Brain (organoid and tissue), 16 donors: ENCODE measurements at places on chromosomes 6 and 20. TPM values are rescaled to one million over a fixed set of nuclear protein-coding genes. Genes with fewer than 3 reads are reported as not detected.

Gene SPATA25
- 0.83 TPM for polyA plus RNA-seq

Gene SEL1L2
- polyA plus RNA-seq, result not detected

DNA sequence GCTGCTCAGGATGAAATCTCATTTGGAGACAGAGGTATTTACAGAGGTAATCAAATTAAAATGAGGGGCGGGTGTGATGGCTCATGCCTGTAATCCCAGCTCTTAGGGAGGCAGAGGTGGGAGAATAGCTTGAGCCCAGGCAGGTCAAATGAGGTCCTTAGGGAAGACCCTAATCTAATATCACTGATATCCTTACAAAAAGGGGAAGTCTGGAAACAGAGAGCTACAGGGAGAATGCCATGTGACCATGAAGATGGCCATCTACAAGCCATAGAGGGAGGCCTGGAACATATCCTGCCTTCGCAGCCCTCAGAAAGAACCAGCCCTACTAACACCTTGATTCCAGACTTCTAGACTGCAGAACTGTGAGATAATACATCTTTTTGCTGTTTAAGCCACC lies 8.3 kb downstream of the MTCL3 start:
- no peak for DNase-seq

DNA sequence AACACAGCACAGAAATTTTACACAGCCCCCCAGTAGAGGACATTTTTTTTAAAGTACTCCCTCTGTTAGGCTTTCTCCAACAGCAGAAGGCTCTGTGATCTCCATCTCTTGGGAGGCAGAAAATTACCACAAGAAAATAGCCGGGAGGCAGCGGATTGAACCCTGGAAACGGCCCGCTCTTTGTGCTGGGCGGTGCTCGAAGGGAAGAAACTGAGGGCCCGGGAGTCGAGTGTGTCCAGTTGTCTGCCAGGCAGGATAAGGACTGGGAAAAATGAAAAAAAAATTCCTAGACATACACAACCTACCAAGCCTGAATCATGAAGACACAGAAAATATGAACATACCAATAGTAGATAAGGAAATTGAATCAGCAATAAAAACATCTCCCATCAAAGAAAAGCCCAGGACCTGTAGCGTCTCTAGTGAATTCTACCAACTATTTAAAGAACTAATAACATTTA lies 31.5 kb downstream of the POM121L2 start:
- no peak for DNase-seq

GRCh38 chr20:57451795-57452661 lies 60.8 kb downstream of the RBM38 start:
- no peak for DNase-seq

DNA sequence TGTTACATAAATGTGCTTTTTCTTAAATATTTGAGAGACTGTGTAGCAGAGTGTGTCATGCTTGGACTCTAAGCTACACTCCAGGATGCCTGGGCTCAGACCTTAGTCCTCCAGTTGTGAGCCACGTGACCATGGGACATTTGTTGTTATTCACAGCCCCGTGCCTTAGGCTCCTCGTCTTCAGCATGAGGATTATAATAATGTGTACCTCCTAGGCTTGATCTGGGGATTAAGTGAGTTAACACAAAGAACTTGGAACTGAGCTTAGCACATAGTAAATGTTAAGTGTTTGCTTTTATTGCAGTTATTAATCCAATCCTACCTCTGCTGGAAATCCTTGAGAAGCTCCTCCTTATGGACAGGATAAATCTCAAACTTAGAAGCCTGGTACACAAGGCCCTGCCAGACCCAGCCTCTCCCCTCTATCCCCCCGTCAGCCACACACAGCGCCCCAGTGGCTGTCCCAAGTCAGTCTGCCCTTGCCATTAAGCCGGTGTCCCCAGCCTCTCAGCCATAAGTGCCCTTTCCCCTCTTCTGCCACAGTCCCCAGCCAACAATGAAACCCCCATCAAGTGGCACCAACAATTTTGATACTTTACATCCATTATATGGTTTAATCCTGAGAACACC lies 177.5 kb downstream of the TMEM242 start:
- no peak for DNase-seq

DNA sequence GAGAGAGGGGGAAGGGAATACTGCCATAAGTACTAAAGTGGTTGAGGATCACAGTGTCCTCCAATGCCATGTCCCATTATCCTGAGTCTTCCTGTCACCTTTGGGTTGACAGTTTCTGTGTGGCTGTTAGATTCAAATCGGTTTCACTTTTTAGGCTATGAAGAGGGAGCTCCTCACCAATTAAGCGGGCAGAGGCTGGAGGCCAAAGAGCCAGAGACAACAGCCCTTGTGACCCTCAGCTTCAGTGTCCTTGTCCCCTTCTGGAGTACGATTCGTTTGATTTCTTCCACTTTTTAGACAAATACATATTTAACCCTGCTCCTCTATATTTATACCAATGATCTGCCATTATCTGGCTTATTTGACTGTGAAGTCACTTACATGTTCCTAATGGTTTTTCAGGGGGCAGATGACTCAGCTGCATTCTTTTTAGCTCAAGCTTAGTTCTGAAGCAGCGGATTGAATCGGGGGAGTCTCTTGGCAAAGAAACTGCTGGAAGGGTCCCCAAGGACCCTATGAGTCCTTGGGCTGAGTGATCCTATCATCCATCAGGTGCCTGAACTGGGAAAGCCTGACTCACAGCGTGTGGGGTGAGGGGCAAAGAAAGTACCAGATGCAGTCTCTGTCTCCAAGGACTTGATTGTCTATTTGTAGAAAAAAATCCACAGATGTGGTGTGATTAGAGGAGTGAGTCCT lies 18.2 kb downstream of the FERMT1 start:
- no peak for DNase-seq

DNA sequence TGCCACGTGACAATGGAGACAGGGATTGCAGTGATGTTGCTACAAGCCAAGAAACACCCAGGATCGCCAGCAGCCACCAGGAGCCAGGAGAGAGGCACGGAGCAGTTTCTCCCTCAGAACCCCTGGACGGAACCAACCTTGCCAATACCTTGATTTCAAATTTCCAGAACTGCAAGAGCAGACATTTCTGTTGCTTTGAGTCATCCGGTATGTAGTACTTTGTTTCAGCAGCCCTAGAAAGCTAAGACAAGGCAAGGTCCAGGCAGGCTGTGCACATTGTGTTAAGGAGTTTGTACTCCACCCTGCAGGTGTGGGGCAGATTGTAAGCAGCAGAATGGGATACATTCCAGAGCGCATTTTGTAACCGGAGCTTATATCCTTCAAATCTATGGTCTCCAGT lies 48.3 kb downstream of the TRERF1 start:
- DNase-seq, result no peak

DNA sequence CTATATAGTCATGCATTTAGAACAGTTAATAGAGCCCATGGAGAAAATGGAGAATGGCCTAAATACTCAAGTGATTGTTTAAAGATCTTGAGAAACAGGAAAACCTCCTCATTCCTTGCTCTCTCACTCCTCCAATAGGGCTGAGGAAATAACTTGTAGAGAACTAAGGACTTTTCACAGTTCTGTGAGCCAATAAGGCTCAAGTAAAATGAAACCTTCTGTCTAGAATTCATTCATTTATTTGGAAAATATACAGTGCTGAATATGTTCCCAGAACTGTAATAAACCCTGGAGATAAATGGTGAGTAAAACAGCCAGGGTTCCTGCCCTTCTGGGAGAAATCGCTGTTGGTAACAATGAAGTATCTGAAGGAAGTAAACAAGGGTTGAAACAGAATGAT lies 35.3 kb downstream of the ELOVL2 start:
- no peak for DNase-seq

DNA sequence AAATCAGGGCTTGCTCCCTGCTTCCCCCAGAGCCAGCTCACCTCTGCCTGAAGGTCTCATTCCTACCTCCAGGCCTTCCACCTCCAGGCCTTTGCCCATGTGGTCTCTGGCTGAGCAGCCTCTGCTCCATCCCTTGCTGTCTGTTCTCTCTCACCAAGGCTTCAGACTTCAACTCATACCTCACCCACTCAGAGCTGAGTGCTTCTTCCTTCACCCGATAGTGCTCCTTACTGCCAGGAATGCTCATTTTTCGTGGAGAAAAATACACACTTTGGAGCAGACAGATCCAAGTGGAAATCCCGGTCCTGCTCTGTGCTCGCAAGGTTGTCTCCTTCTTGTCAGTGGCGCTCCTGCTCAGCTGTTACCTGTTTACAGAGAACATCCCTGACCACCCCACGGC lies 7.0 kb upstream of the CDH22 start:
- no peak for DNase-seq

DNA sequence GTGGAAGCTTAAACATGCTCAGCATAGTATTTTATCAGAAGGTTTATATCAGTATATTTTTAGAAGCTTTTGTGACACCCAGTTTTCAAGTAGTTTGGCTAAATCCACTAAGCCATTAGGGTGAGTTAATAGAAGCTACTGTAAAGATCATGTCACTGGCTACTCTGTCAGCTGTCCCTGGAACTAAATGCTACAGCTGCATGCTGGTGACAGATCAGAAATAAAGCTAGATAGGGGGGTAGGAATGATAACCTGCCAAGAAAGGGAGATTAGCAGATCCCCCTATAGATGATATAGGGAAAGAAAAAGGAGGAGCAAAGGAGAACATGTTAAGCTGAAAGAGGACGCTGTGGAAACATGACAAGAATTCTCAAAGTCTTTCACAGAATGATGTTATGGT lies 363.2 kb downstream of the QKI start:
- no peak for DNase-seq

GRCh38 chr6:132253906-132254305 lies 147.4 kb downstream of the MOXD1 start:
- no peak for DNase-seq

GRCh38 chr20:23995905-23996666 lies 7.5 kb upstream of the GGTLC1 start:
- DNase-seq, result peak; percentile 39

DNA sequence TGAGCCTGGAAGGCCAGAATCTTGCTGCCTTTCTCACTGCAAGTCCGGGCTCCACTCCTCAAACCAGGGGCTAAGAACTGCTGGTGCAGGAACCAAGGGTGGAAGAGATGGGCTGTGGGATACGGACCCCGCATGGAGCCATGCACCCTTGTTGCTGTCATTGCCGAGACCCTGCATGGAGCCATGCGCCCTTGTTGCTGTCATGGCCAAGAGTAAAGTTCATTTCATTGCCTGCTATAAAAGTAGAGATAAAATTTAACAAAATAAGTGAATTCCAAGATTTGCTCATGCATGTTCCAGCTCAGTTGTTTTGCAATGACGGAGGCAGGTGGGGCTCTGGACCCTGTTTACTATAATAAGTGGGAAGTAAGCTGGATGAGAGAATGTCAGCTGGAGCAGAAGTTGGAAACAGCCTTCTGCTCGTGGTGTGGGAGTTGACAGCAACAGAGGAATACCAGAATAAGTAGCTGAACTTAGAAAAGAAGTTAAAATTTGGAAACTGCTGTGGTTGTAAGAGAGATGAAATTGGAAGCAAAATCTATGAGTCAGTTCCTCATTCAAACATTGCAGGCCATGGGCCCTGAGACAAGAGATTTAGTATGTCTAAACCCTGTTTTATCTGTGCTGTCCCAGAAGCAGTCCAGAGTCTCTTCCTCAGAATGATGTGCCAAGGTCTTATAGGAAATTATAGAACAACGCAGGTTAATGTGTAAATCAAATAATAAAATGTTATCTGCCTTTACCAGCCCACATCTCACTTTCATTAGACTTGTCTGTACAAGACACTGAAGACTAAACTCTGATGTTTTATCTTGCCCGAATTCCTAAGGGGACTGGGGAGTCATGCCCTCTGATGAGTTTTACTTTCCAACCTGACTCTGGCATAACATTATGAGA lies 15.8 kb upstream of the THBS2 start:
- DNase-seq, result no peak
